ENCODE measurements at places on chromosomes 5 and 9.
A peak's percentile ranks its signal among the peaks of the same experiment; 100 is the strongest.

- no peak for DNase-seq
Measured at GRCh38 chr5:51181208-51181894, 201.9 kb upstream of the ISL1 start.

DNA sequence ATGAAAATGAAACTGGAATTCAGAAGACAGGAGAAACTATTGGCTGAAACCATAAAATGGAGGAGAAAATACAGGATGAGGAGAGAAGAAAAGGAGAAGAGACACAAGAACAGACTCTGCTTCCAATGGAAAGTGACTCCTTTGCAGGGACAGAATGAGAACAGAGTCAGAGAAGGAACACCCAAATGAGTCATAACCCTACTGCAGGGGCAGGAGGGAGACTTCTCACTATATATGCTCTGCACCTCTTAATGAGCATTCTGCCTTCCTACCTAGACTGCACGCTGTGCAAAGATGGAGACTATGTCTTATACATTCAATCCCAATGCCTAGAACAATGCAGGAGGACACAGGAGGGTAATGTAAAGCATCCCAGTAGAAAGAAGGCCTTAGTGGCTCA lies 2.1 kb downstream of the SAXO1 start:
- no peak for DNase-seq

GRCh38 chr5:78979909-78980308 lies 5.2 kb downstream of the ARSB start:
- DNase-seq = no peak

- DNase-seq = no peak
Measured at GRCh38 chr5:65722575-65723403, 784 bp downstream of the NLN start.

DNA sequence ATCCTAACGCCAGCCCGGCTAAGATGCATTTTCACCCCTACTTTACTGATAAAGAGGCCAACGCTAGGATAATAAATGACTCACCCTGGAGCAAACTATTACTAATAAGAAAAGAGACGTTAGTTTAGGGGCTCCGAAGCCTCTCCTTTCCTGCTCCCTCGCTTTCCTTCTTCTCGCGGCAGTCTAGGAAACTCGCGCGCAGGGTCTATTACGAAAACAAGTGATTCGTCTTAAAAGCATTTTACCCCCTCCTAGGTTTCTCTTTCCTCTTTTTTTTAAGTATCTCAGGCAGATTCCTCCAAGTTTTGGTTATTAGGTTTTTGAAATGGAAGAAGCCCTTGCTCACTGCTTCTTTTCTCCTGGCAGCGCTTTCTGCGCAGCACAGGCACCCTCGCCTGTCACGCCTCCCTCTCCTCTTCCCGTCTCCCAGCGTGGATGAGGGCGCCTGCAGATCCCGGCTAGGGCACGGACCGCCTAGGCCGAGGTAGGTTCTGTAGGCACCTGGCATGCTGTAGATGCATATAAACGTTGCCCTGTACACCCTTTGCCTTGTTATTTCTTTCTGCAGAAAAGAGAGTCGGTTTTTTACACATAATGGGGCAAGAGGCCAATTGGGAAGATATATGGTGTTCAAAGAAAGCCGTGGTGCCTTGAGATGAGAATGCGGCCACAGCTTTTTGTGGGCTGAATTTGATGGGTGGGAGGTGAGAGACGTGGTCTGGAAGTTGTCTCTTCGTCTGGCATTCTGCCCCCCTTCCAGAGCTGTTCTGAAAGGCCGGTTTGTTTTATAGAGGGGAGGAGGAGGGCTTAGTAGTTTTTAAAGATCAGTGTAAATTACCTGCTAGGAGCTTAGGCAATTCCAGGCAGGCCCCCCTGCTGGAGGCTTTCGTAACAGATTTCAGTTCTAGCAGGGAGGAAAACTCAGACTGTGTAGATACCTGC lies 983 bp downstream of the GCNT1 start:
- no peak for DNase-seq

- DNase-seq = no peak
Measured at GRCh38 chr5:36734422-36734821, 128.0 kb downstream of the SLC1A3 start.

DNA sequence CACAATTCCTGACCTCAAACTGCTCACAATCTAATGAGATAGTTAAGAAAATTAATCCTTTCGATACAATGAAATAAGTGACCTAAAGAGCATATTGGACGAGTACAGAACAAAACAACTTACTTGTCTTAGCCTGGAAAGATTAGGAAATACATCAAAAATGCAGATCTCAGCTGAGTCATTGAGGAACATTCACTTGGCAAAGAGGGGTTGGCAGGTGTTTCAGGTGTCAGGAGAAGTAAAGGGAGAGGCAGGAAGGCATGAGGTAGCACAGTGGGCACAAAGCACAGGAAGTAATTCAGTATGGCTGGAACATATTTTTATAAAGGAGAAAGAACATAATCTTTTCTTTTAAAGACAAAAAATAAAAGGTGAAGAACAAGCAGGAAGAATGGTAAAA lies 628.8 kb upstream of the RGMB start:
- no peak for DNase-seq

GRCh38 chr5:125496393-125496792 lies 750.0 kb upstream of the ZNF608 start:
- DNase-seq = no peak

- DNase-seq = no peak
Measured at GRCh38 chr5:71924325-71924724, 182.9 kb upstream of the MAP1B start.

DNA sequence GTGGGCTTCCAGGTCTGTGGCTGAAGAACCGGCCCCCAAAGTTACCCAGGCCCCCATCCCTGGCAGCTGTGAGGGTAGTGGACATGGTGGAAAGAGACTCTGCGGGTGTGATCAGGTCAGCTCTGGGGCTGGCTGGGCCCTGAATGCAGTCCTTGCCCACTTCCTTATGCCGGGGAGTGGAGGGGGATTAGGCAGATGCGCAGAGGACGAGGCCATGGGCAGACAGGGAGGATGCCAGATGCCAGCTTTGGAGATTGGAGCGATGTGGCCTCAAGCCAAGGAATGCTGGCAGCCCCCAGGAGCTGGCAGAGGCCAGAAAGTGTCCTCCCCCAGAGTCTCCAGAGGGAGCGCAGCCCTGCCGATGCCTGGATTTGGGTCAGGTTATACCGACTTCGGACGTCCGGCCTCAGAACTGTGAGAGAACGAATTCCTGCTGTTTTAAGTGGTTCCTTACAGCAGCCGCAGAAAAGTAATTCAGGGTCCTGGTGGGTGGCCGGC lies 69.8 kb downstream of the ADAMTS2 start:
- DNase-seq = no peak

DNA sequence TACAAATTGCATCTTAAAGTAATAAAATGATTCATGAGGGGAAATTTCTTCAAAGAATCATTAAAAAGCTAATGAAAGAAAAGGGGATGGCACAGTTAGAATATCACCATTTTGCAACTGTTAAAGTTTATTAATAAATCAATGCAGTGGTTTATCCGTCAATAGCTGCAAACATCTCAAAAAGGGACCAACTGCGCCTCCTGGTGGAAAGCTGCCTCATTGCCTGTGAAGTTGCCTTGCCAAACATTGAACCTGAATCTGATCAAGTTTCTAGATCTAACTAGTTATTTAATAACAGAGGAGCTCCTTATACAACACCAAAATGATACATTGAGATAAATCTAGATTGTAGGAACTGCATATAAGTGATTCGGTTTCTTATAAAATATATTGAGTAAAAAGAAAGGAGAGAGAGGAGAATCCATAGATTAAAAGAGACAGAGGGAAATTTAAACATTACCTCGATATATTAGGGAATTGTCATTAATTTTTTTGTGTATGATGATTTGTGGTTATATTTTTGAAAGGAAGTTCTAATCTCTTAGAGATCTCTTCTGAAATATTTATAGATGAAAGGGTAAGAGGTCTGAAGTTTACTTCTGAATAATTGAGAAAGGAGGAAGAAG lies 6.9 kb upstream of the NDUFB6 start:
- peak; percentile 50 for DNase-seq

GRCh38 chr5:128596071-128596470 lies 58.0 kb upstream of the FBN2 start:
- no peak for DNase-seq

DNA sequence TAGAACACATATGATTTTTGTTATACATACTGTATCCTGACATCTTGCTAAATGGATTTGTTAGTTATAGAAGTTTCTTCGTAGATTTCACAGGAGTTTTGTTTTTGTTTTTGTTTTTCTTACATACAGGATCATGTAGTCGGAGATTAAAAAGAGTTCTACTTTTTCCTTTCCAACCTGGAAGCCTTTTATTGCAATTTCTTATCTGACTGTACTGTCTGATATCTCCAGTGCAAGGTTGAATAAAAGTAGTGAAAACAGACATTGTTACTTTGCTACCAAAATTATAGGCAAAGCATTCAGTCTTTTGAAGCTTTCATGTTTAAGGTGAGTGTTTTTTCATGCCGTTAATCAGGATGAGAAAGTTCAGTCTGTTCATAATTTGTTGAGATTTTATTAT lies 117.4 kb upstream of the PRSS3 start:
- DNase-seq = no peak

DNA sequence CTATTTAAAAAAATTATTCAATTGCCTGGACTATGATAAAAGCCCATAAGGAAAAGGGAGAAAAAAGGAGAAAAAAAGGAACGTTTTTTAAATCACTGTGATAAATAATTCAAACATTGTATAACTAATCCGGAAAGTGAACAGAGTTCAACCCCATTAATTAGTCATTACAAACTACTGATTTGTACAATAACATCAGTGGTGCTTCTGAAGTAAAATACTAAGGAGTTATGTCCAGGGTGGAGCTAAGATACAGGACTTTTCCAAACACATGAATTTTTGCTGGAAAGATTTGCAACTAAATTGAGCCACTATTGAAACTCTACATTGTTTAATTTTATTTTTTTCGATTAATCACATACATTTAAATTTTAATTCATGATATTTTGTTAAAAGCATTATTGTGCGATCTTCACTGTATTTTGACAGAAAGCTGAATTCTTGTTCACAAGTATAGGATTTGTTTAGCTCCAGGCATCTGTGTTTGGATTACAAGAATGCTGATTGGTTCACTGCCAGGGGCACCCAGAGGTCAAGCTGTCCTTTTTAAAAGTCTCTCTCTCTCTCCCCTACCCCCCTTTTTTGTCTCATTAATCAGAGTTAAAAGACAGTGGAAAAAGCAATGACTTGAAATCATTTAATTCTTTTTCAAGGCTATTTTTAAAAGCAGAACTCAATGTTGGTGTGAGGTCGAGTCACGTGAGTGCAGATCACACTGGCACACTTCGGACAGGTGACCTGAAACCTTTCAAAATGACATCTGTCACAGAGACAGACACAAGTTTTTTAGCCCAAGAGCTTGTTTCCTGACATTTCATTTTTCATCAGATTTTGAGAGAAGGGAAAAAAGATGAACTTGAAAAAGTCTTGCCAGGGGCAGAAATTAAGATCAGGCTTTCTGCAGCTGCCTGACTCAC lies 387.3 kb downstream of the NR2F1-AS1 start:
- DNase-seq = no peak

DNA sequence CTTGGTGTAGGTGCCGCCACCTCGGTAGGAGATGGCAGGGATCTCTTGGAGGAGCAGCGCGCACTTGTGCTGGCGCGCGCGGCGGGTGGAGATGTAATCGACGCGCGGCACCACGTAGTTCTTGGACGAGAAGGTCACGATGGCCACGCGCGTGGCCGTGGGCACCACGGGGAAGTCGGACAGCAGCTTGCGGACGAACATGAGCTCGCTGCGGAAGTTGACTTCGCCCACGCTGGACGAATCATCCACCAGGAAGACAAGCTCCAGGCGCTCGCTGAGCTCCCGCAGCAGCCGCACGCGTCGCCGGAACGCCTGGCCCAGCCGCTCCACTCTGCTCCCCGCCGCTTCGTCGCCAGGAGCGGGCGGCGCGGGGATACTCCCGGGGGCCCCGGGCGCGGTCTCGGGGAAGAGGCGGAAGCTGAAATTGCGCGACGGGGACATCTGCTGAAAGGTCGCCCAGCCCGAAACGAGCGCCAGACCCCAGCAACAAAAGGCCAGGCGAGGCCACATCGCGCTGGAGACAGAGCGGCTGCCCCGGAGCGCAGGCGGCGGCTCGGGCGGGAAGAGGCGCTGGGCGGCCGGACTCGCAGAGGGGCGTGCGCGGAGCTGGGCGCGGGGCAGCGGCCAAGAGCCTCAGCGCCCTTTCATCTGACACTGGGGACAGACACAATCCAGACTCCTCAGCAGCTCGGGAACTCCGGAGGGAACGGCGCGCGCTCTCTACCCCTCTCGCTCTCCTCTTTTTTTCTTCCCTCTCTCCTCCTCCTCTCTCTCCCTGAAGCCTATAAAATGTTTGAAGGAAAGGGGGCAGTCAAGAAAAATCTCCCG lies at the start of gene SVEP1:
SVEP1 (minus strand) TSS at position 708 of the 828 bp plus-strand sequence; CDS start at position 510, 198 bp downstream.
- DNase-seq = no peak

DNA sequence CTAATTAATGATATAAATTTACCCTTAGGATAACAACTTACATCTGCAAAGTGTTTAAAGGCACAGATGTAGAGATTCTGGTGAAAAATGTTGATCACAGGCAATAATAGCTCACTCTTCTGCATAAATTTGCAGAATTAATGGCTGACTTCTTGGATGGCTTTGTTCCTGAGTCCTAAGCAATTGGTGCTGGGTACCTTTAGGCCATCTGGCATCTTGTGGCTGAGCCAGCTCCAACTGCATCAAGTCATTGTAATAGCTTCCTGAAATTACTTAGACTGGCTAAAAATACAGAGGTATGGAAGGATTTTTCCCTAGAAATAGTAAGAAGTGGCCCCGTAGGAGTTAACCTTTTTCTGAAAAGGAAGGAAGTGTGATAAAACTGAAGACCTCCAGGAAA lies 118.3 kb upstream of the MINAR2 start:
- DNase-seq = no peak

GRCh38 chr9:90074316-90074962 lies 469.6 kb downstream of the GADD45G start:
- no peak for DNase-seq

GRCh38 chr9:98175762-98176161 lies 16.7 kb downstream of the CORO2A start:
- no peak for DNase-seq

- no peak for DNase-seq
Measured at GRCh38 chr5:127011961-127012644, 18.3 kb downstream of the MARCHF3 start.

- no peak for DNase-seq
Measured at GRCh38 chr9:27353474-27354229, 56.7 kb upstream of the EQTN start.

GRCh38 chr5:54254482-54255198 lies 55.7 kb downstream of the ARL15 start:
- no peak for DNase-seq

- no peak for DNase-seq
Measured at GRCh38 chr5:12911156-12911555, 1006.9 kb upstream of the CTNND2 start.

- no peak for DNase-seq
Measured at GRCh38 chr5:63233361-63233760, 654.7 kb downstream of the LRRC70 start.

GRCh38 chr5:168707716-168708695 lies 128.8 kb upstream of the PANK3 start:
- no peak for DNase-seq

GRCh38 chr9:105958587-105958986 lies 264.2 kb downstream of the TMEM38B start:
- DNase-seq = no peak

GRCh38 chr9:124468061-124468740 lies 17.9 kb downstream of the ADGRD2 start:
- DNase-seq = no peak

- no peak for DNase-seq
Measured at GRCh38 chr9:97447001-97447400, 35.1 kb downstream of the TDRD7 start.

GRCh38 chr9:104999136-104999535 lies 71.2 kb upstream of the ABCA1 start:
- DNase-seq = no peak

All from stimulated activated CD8-positive, alpha-beta memory T cell treated with anti-CD3 and anti-CD28 coated beads, Interleukin-7, amount 100 ng/mL, for 48 hours (primary cell).